Right cardiac atrium (tissue), 5 donors: ENCODE measurements at places on chromosomes 16 and 17. TPM values are rescaled to one million over a fixed set of nuclear protein-coding genes. Genes with fewer than 3 reads are reported as not detected.

DNA sequence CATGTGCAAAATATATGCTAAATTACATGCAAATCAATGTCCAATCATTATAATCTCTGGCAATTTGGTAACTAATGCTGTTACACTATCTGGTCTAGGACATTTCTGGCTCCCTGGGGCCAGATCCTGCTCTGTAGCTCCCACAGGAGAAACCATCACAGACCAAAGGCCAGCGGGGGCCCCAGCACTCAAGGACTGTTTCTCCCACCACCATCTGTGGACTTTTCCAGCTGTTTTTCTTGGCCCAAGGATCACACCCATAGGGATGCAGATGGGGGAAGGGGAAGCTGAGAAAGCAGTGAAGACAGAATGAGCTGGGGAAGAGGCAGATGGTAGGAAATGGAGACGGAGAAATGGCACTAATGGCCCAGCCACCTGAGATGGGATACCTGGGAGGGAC is at the start of gene HIGD1B:
TSS of gene HIGD1B (plus strand) at position 298 of the 400 bp plus-strand sequence. CDS start 270 bp downstream, outside the sequence.
- DNase-seq: no peak

- no peak for DNase-seq
Observed at GRCh38 chr17:61340431-61341209, 59.0 kb upstream of the TBX2 start.

Gene NR1D1
- total RNA-seq: 10.2 TPM

DNA sequence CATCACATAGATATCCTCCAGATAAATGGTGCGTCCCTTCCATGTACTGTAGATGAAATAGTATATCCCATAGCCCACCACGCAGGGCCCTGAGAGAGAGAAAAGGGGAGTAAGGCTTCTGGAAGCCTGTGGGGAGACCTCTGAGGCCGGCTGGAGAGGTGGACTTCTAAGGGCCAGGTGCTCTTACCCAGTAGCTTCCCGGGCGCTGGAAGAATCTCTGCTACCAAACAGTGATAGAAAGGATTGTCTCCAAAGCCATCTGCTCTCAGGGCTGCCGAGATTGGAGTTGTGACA is 718 bp downstream of the SAT2 start:
- DNase-seq: no peak

Gene KRTAP1-1
- total RNA-seq: not detected

DNA sequence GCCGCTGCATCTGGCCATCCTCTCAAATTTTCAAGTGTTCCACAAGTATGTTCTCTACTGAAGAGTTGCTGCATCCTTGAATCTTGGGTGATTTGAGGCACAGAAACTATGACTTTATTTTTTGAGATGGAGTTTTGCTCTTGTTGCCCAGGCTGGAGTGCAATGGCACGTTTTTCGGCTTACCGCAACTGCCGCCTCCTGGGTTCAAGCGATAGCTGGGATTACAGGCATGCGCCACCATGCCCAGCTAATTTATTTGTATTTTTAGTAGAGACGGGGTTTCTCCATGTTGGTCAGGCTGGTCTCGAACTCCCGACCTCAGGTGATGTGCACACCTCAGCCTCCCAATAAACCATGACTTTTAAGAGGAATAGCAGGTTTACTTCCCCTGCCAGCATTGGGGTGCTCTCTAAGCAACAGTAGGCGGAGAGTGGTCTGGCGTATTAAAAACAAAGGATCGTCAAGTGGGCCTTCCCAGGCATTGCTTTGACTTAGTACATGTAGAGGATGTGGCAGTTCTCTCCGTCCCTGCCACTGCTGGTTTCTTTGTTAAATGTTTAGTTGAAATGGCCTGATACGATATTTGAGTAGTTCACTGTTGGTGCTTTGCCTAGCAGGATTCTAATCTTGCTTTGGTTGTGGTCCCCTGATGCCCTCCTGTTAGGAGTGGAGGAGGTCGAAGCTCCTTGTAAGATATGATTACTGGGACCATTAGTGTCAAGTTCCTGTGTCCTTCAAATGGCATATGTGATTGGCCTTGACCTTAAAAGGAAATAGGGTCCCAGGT is 9.5 kb downstream of the PYCARD start:
- DNase-seq: no peak
